CD4-positive, alpha-beta T cell treated with Interleukin-17A for 1 hour (primary cell): ENCODE measurements at places on chromosomes 3 and 15.

DNA sequence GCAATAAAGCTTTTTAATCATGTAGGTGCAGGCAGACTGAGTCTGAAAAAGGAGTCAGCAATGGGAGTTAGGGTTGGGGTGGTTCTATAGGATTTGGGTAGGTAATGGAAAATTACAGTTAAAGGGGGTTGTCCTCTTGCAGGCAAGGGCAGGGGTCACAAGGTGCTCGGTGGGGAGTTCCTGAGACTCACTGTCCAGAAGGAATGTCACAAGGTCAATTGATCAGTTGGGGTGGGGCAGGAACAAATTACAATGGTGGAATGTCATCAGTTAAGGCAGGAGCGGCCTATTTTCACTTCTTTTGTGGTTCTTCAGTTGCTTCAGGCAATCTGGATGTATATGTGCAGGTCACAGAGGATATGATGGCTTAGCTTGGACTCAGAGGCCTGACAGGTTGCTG is 13.9 kb downstream of the CCR5AS start:
- DNase-seq: no peak

DNA sequence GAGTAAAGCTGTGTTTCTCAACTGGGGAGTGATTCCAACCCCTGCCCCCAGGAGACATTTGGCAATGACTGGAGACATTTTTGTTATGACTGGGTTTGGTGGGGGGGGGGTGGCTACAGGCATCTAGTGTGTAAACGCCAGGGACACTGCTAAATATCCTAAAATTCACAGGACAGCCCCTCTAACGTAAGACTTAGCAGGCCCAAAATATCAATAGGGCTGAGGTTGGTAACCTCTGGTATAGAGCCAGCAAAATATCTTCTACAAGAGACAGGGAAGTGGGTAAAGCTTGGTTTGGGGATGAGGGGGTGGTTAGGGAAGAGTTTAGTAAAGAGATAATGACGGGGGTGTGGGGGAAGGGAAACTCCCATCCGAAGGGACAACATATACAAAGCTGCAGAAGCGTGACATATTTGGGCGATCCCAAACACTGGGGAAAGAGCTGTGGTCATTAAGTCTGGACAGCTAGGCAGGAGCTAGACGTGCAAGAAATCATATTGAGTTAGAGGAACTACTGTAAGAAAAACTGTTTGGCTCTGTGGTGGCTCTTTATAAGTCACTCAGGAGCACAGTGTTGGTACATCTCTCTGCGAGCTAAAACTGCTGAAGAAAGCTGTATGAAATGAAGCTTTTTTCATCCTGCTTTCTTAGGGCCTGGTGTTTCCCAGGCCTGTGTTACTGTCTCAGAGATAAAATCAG is 697 bp upstream of the TRIM69 start:
- DNase-seq: peak; percentile 58

- DNase-seq: no peak
These were observed 30.3 kb downstream of the CPN2 start for GRCh38 chr3:194320744-194321243.

- DNase-seq: no peak
These were observed 70.2 kb downstream of the ADAMTS9 start for GRCh38 chr3:64617610-64618009.

- DNase-seq: no peak
These were observed 28.7 kb downstream of the ATP6V1A start for GRCh38 chr3:113775516-113775915.

GRCh38 chr3:160564949-160565441 is 376 bp downstream of the KPNA4 start:
- no peak for DNase-seq

DNA sequence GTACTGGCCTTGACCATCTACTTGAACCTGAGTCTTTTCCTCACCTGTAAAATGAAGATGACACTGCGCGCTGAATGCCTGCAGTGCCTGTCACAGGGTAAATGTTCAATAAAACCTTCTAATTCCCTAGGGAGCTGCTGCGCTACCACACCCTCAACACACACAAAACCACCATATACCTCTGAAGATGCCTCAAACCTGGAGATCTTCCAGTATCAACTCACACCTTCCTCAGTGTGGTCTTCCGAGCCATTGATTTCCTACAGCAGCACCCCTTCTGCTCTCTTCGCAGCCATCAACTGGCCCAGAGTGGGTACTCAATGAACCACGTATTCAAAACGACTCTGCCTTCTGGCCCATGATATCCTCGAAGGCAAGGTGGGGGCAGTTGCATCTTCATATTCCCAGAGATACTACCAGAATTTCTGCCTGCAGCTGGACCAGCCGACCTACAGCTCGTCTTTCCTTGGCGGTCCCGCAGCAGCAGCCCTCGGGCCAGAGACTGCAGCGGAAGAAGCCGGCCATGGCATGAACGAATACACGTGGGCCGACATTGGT is 695 bp downstream of the RPL32 start:
- DNase-seq: no peak

DNA sequence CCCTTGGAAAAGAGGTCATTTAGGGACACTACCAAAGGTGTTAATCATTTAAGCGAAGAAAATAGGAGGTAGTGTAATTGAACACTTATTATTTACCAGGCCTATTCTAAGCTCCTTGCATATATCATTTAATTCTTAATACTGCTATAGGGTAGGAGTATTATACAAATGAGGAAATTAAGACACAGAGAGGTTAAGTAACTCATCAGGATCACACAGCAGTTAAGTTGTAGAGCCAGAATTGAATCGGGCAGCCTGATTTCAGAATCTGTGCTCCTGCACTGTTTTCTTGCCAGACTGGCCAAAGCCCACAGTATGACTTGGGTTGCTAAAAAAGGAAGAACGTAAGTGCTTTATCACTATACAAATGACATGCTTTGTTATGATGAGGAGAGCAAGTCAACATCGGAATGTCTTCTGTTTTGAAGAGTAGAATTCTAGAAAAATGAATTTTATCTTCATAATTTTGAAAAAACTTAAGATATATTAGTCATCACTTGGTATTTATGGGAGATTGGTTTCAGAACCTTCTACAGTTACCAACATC is 31.4 kb downstream of the HPS3 start:
- DNase-seq: no peak

GRCh38 chr3:80537680-80538079 is 769.9 kb upstream of the ROBO1 start:
- DNase-seq: no peak

- no peak for DNase-seq
These were observed 1277.6 kb downstream of the ZPLD1 start for GRCh38 chr3:103712320-103713008.

- peak; percentile 40 for DNase-seq
These were observed 780 bp downstream of the TIPARP start for GRCh38 chr3:156674911-156675829.

DNA sequence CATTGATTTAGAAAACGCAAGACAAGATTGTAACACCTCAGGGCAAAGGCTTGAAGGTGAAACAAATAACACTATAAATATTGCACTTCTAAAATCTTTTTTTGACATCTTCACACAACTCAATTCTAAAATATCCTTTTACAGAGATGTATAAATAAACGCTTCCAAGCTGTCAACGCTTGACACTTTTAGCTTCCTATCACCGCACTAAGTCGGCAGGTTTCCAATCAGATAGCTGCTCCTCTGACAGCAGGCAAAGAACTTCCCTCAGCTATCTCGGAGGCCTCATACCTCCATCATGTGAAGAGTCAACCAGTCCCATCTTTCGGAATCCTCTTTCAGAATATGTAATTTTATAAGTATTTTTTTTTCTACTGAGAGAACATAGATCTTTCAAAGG is 71.0 kb downstream of the PCOLCE2 start:
- no peak for DNase-seq

DNA sequence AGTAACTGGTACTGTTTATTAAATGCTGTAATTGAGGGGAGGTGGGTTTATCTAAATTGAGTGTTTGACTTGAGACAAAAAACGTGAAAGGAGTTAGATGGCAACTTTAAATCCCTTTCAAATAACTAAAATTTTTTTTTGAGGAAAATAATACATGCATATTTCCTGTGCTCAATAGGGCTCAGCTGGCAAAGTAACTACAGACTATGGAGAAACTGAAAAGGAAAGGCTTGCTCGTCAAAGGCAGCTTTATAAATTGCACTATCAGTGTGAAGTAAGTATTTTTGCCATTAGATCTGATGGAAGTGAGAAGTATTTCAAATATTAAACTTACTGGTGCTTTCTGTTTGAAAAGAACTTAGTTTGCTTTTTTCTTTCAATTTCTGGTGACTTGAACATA is 72.2 kb downstream of the DZIP3 start:
- no peak for DNase-seq

GRCh38 chr15:28879551-28879950 is 6.2 kb upstream of the APBA2 start:
- DNase-seq: no peak

- no peak for DNase-seq
These were observed 47.7 kb downstream of the CCR3 start for GRCh38 chr3:46289966-46290365.

DNA sequence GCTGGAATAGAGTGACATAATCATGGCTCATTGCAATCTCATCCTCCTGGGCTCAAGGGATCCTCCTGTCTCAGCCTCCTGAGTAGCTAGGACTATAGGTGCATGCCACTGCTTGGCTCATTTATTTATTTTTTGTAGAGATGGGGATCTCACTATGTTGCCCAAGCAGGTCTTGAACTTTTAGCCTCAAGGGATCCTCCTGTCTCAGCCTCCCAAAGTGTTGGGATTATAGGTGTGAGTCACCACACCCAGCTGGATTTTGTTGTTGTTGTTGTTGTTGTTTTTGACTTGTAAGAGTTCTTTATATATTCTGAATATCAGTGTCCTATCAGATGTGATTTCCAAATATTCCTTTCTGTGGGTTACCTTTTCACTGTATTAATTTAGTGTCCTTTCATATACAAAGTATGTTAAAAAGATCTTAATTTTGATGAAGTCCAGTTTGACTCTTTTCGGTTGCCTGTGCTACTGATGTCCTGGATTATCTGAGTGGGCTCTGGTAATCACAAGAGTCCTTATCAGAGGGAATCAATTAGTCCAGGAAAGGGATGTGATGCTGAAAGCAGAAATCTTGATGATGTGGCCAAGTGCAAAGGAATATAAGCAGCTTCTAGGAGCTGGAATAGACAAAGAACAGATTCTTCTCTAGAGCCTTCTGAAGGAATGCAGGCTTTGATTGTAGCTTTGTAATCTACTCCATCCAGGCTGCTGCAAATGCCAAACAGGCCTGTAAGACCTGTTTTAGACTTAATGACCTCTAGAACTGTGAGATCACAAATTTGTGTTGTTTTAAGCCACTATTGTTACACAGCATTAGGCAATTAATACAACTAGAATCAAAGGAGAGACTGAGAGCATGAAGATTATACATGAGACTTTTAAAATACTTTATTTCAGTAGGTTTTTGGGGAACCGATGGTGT is 30.2 kb downstream of the NCK1 start:
- no peak for DNase-seq

- peak; percentile 76 for DNase-seq
These were observed 4.2 kb upstream of the PLEKHO2 start for GRCh38 chr15:64837502-64837901.

GRCh38 chr3:99471353-99472323 is 166.8 kb upstream of the COL8A1 start:
- no peak for DNase-seq

DNA sequence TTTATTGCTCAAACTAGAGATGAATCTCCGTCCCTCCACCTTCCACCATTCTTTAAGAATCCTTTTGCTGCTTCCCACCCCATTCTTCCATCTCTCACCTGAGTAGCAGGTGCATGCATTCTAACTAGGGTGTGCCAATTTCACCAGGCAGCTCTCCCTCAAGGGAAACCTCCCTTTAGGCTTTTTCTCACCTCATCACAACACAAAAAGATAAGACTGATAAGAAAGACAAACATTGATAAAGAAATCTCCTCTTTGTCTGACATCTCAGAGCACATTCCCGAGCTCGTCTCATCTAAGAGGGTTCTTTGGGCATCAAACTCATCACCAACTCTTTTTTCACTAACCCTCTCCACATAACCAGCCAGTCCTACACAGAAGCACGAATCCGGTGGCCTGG is 23.0 kb downstream of the MB21D2 start:
- DNase-seq: no peak

- DNase-seq: no peak
These were observed 31.4 kb downstream of the COL6A6 start for GRCh38 chr3:130548356-130548755.

DNA sequence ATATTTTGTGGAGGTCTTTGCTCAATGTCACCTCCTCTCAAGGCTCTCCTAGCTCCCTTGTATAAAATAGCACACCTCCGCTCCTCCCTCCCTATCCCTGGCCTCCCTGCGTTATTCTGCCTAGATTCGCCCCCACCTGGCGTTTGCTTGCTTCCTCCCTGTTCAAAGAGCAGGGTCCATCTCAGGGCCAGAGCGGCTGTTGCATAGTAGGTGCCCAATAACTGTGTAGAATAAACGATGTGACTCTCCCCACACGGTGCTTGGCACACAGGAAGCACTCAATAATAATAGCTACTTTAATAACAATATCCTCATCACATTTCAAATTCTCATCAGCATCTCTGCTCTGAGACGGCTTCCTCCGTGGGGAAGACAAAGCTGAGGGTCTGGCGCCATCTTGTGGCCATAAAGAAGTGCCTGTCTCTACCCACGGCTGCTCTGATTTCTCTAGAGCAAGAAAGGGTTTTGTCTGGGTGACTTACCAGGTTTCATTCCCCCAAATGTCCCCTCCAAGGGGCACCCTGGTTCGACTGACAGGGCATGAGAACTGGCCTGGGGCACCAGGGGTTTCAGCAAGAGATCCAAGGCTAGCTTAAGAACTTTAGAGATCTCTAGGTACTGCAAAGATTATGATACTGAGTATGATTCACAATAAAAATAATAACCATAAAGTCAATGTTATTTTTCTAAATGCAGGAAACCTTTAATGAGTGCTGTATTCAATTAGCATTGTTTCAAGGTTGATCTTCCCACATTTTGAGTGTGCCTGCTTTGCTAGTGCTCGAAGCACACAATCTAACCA is 16.1 kb downstream of the CD276 start:
- DNase-seq: peak; percentile 78

GRCh38 chr3:170128977-170129431 is 52.5 kb downstream of the PHC3 start:
- DNase-seq: no peak

- no peak for DNase-seq
These were observed 150.2 kb downstream of the NAALADL2 start for GRCh38 chr3:175009295-175009694.

- no peak for DNase-seq
These were observed 75.3 kb downstream of the SYNPR start for GRCh38 chr3:63353383-63353782.

GRCh38 chr3:140403608-140404007 is 274.3 kb upstream of the TRIM42 start:
- DNase-seq: no peak

GRCh38 chr3:70771426-70772147 is 459.1 kb upstream of the MDFIC2 start:
- DNase-seq: no peak

DNA sequence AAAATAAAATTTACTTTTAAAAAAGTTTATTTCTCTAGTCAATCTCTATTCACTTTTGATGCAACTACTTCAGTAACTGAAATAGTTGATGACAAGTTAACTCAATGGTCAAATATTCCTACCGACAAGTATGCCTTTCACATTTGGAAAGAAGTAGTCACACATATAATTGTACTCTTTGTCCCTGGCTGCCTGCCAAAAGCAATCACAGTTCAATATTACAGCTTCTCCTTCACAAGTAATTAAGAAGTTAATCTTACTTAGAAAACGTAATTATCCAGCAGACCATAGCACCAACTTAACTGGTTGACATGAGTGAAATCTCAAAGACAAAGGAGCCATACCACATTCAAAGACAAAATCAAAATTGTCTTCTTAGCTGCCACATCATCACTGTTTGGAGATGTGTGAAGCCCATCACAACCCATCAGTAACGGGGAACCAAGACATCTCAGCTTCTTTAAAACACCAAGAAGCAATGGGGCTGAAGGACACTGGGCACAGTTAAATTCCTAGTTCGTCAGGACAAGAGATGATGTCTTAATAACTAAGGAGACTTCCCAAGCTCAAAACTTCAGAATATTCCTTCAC is 86.1 kb downstream of the PLCH1 start:
- no peak for DNase-seq
